ENCODE measurements at places on chromosomes 2 and 18.
A peak's percentile ranks its signal among the peaks of the same experiment; 100 is the strongest.

GRCh38 chr18:47821314-47821713, 109.1 kb downstream of the SMAD2 start:
- no peak for DNase-seq

GRCh38 chr18:59502274-59503175, 143.5 kb upstream of the LMAN1 start:
- DNase-seq: no peak

- no peak for DNase-seq
Observed at GRCh38 chr2:166417669-166418068, 41.9 kb upstream of the SCN9A start.

DNA sequence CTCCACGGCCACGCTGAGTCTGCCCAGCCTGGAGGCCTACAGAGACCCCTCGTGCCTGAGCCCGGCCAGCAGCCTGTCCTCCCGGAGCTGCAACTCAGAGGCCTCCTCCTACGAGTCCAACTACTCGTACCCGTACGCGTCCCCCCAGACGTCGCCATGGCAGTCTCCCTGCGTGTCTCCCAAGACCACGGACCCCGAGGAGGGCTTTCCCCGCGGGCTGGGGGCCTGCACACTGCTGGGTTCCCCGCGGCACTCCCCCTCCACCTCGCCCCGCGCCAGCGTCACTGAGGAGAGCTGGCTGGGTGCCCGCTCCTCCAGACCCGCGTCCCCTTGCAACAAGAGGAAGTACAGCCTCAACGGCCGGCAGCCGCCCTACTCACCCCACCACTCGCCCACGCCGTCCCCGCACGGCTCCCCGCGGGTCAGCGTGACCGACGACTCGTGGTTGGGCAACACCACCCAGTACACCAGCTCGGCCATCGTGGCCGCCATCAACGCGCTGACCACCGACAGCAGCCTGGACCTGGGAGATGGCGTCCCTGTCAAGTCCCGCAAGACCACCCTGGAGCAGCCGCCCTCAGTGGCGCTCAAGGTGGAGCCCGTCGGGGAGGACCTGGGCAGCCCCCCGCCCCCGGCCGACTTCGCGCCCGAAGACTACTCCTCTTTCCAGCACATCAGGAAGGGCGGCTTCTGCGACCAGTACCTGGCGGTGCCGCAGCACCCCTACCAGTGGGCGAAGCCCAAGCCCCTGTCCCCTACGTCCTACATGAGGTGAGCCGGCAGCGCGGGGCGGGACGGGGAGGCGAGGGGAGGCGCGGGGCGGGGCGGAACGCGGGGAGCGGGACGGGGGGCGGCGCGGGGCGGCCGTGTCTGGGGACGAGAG, 15.2 kb downstream of the NFATC1 start:
- DNase-seq: no peak

GRCh38 chr2:70946832-70947442, 11.2 kb downstream of the ATP6V1B1 start:
- DNase-seq: peak; percentile 72

DNA sequence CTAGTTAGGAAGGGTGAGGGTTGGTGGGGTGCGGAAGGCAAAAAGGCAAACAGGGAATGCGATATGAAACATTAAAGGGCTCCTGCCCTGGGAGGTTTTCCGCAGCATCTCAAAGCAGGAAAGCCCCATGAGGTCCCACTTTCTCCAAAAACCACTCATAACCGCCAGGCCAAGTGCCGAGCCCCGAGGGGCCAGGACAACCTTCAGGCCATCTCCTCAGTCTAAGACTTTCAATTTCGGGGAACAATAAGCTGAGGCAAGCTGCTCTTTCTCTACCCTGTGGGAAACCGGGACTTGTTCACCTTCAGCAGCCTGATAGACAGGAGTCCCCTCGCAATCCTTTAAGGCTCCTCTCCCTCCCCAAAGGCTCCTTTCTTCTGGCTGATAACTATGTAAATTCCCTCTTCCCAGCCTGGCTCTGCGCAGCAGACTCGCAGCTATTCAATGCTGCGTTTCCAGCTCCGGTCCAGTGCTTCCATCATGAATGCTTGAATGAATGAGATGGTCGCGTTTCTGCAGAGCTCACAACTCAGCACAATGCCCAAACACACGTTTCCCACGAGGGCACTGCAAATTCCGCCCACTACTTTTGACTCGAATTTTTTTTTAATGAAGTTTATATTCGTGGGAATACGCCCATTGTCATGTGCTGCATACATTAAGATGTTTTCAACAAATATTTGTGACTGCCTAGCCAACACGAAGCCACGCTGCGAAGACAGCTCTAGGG, 1.4 kb downstream of the LAMA1 start:
- peak; percentile 69 for DNase-seq

- DNase-seq: no peak
Observed at GRCh38 chr2:108978709-108979111, 10.3 kb downstream of the EDAR start.

DNA sequence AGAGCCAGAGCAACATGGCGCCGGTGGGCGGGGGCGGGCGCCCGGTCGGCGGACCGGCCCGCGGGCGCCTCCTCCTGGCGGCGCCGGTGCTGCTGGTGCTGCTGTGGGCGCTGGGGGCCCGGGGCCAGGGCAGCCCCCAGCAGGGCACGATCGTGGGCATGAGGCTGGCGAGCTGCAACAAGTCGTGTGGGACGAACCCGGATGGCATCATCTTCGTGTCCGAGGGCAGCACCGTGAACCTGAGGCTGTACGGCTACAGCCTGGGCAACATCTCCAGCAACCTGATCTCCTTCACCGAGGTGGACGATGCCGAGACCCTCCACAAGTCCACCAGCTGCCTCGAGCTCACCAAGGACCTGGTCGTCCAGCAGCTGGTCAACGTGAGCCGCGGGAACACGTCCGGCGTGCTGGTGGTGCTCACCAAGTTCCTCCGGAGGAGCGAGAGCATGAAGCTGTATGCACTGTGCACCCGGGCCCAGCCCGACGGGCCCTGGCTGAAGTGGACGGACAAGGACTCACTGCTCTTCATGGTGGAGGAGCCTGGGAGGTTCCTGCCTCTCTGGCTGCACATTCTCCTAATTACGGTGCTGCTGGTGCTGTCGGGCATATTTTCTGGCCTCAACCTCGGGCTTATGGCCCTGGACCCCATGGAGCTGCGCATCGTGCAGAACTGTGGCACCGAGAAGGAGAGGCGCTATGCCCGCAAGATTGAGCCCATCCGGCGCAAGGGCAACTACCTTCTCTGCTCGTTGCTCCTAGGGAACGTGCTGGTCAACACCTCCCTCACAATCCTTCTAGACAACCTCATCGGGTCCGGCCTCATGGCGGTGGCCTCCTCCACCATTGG, 507 bp downstream of the CNNM4 start:
- no peak for DNase-seq

- no peak for DNase-seq
Observed at GRCh38 chr2:71833272-71833671, 314.4 kb downstream of the CYP26B1 start.
